ENCODE measurements at places on chromosomes 1 and 21.

GRCh38 chr1:17596186-17596585, 56.7 kb downstream of the ARHGEF10L start:
- no peak for DNase-seq

DNA sequence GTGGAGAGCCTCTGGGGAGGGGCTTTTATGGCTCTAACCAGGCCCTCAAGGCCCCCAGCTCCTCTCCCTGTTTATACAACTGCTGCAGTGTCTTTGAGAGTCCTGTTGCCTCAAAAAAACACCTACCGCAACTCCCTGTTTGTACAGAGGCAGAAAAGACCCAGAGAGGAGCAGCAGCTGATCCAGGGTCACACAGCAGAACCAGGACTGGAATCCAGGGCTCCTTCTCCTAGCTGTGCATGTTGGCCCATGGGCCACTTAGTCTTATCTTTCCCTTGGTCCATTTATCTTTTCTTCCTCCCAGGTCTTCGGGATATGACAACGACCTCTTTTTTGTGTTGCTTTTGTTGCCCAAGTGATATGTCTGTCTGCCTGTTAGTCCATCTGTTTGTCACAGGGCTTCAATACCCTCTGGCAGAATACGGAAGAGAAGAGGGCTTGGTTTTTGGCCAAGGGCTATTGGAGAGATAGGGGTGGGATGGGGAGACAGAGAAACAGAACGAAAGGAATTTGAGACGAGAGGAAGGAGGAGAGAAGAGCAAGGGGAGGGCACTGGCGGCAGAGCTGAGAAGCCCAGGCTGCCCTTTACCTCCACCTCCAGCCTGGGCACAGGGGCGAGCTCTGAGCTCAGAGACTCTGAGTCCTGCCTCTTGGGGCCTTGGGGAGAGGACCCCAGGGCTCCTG, 33.5 kb upstream of the WASF2 start:
- DNase-seq, result no peak

- DNase-seq, result no peak
These were observed 119.4 kb upstream of the RRP15 start for GRCh38 chr1:218165701-218166114.

DNA sequence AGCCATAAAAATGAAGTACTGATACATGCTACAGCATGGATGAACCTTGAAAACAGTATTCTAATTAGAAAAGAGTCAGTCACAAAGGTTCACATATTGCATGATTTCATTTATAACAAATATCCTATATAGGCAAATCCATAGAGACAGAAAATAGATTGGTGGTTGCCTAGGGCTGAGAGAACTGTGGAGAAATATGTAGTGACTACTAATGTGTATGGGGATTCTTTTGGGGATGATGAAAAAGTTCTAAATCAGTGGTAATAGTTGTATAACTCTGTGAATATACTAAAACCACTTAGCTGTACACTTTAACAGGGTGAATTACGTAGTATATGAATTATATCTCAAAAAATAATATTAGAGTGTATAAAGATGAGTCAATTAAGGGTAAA, 45.8 kb downstream of the RNF115 start:
- no peak for DNase-seq

GRCh38 chr1:160096274-160097116, 1.9 kb downstream of the IGSF8 start:
- no peak for DNase-seq

GRCh38 chr1:155083865-155084721, 5.5 kb downstream of the EFNA3 start:
- DNase-seq, result no peak

DNA sequence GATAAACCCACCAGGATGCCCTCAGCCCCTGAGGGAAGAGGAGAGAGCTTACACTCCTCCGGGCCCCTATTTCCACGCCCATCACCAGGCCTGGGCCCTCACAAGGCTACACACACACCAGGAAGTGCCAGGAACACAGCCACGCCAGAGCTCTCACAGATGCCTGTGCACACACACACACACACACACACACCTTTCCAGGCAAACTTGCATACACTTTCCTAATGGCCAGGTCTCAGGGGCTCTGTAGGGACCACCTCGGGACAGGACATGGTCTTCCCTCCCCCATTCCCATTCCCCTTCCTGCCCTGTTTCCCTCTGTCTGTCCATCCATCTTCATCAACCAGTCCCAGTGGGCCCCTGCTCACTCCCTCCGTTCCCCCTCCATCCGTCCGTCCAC, 9.7 kb upstream of the EPHA2 start:
- DNase-seq, result no peak

DNA sequence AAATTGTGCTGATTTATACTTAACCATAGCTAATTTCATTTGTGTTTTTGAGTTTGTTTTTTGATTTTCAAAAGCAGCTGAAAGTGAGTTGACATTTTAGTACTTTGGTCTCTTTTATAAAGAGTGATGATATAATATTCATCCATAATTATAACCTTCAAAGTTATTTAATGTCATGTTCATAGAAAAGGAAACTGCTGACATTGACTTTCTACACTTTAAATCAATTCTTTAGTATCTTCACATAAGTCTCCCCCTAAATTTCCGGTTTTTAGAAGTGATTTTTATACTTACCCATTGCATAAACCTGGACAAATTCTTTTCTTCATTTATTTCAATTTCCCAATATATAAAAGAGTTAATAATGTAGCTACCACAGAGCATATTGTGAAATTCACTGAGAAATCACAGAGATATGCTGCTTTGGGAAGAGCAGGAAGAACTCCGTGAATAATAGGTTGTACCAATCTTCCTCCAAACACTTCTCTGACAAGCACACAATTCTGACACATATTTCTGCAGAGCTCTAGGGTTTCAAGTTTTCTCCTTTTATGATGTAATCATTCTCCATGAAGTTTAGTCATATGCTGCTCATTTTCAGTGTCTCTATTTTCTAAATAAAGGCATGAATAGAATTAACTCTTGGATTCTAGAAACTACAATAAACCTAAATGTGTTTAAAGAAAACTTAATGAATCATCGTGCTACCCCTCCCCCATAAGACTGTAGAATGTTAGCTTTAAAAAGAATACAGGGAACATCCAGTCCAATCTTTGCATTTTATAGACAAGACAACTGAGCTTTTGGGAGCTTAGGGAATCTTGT, 25.6 kb upstream of the CDC42BPA start:
- DNase-seq, result no peak

GRCh38 chr1:228185641-228185965, 20.0 kb downstream of the IBA57 start:
- no peak for DNase-seq

DNA sequence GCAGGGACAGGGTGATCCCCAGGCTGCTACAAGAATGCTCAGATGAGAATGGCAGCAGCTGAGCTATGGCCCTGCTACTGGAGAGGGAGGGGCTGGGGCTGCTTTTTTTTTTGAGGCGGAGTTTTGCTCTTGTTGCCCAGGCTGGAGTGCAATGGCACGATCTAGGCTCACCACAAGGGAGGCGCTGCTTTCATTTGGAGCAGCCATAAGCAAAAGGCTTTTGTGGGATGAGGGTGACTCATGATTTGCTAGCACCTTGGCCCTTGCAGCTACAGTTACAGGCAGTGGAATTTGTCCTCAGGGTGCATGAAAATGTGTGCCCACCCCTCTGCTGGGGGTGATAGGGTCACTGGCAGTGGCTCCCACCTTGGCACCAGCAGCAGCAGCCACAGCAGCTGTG, 32.4 kb upstream of the CYP4A22 start:
- DNase-seq, result no peak

DNA sequence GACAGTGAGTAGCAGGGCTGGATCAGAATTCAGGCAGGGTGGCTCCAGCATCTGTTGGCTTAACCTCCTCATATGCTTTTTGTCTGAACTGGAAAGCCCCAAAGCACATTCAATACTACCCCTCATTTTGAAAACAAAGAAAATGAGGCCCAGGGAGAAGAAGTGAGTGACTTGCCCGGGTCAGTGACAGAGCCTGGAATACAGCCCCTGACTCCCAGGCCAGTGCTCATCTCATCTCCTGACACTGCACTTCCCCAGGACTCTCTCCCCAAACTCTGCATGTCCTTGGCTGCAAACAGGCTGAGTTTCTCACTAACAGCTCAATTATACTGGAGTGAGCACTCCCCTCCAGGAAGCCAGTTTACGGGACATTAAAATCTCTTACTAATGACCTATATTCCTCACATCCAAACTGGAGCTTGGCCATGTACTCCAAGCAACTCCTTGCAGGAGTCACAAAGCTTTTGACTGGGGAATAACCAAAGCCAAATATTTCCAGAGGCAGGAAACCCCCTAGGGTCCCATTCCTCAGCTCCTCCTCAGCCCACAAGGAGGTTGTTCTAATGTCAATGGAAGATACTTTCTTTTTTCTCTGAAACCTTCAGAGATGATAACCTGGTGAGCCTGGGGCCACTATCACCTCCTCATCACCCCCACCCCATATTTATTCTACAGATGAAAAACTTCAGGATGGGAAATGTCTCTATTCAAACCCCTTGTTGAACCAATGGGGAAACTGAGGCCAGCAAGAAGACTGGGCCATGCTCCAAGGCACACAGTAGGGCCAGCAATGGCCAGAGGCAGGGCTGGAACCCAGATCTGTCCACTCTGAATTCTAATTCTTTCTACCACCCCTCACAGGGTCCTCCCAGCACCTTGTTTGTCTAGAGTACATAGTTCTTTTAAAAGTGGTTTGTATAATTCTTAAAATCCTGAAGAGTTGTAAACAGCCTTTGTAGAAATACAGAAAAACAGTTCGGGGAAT, 127.0 kb downstream of the PLPP3 start:
- DNase-seq, result no peak

DNA sequence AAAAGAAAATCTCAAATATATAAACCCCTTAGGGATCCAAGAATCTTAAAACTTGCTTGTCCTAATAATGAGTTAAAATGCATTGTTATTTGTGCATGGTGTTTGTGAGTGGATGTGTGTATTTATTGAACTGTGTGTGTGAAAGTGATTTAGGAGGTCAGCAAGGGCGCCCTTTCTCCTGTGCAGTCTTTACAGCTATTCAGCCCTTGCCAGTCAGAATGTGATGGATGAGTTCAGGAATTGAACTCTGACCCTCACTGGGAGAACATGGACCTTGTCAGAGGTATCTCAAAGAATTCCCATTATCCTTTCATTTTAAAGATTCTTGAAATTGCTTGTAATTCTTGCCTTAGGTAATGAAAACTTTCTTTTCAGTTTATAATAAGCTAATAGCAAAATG, 493.0 kb upstream of the ADGRL4 start:
- no peak for DNase-seq

DNA sequence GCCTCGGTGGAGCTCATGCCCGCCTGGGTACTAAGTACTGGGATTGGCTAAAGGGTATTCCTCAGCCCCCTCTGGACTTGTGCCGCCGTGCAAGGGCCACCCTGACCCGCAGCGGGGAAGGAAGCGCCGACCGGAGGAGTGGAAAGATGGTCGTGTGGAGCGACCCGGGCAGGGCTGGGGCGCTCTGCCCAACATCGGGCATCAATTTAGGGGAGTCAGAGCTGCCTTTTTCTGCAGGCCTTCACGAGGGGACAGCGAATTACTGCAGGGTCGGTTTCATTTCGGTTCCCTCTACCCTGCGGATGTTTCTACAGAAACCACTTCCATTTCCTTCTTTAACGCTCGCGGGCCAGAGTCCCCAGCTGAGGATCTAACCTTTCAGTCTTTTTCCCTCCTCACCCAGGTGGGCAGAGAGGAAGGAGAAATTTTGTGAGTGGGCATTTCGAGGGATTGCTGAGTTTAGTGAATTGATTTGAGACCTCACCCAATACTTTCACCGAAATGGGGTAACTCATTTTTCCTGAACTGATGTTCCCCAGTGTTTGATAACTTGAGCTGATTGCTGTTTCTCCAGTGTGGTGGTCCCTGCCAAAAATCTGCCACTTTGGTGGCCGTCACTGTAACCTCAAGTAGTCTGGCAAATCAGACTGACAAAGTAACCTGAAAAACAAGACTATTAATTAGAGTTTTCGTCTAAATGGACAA, 1.1 kb downstream of the TOR1AIP1 start:
- DNase-seq, result no peak

- DNase-seq, result no peak
These were observed 32.1 kb downstream of the GJA4 start for GRCh38 chr1:34824817-34825454.

DNA sequence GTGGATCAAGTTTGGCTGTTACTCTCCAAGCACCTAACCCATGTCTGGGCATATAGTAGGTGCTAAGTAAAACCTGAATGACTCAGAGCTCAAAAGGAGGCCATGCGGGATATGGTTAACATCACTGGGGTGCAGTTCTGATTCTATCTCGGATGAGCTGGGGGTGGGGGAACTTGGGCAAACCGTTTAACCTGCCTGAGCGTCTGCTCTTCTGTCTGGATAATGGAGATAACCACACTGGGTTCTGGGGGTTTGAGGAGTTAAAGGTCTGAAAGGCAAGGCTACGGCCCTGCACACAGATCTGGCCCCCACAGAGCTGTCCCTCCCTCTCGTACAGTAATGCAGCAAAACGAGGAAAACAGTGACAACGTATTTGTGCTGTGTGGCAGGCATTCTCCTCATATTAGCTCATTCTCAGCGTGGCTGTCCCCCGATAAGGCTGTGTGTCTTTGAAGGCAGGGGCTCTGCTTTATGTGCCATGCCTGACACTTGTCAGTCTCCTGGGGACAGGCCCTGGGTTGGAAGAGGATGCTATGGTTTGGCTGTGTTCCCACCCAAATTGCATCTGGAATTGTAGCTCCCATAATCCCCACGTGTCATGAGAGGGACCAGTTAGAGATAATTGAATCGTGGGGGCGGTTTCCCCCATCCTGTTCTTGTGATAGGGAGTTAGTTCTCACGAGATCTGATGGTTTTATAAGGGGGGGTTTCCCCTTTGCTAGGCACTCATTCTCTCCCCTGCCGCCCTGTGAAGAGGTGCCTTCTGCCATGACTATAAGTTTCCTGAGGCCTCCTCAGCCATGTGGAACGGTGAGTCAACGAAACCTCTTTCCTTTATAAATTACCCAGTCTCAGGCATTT, 6.8 kb upstream of the ALDH4A1 start:
- DNase-seq, result no peak

- no peak for DNase-seq
These were observed 5.3 kb upstream of the PRPF38B start for GRCh38 chr1:108686614-108687313.

GRCh38 chr1:50873458-50874187, 86.4 kb downstream of the FAF1 start:
- DNase-seq, result peak; percentile 44

DNA sequence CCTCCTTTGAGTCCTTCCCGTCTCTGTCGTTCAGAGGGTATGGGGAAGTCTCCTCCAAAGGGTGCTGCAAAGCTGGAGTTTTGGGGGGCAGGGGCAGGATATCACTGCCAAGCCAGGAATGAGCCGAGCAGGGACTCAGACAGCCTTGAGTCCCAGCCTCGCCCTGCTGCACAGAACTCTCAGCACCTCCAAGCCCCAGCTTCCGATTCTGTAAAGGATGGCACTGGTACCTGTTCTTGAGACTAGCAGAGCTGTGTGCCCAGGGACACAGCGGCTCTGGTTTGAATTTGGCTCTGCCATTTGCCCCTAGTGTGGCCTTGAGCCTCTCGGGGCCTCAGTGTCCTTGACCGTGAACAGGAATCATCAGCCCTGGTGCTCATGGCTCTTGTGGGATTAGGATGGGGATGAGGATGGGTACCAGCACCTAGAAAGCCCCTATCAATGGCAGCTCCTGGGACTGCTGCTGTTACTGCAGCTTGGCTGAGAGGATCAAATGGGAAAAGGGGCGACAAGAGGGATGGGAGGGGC, 1.5 kb upstream of the FBLIM1 start:
- DNase-seq, result no peak

- DNase-seq, result peak; percentile 65
These were observed 11.9 kb upstream of the PADI3 start for GRCh38 chr1:17236779-17237560.

GRCh38 chr1:228062812-228063211, 19.7 kb upstream of the ARF1 start:
- DNase-seq, result no peak

GRCh38 chr1:28196330-28196729, 19.8 kb upstream of the PTAFR start:
- DNase-seq, result no peak

GRCh38 chr1:228171221-228171891, 5.8 kb downstream of the IBA57 start:
- DNase-seq, result no peak

All from NCI-H2029 treated with DMSO at 0.1 percent for 48 hours (cell line).